ENCODE measurements at places on chromosomes 4 and X. TPM values are rescaled to one million over a fixed set of nuclear protein-coding genes. Genes with fewer than 3 reads are reported as not detected.
A peak's percentile ranks its signal among the peaks of the same experiment; 100 is the strongest.

DNA sequence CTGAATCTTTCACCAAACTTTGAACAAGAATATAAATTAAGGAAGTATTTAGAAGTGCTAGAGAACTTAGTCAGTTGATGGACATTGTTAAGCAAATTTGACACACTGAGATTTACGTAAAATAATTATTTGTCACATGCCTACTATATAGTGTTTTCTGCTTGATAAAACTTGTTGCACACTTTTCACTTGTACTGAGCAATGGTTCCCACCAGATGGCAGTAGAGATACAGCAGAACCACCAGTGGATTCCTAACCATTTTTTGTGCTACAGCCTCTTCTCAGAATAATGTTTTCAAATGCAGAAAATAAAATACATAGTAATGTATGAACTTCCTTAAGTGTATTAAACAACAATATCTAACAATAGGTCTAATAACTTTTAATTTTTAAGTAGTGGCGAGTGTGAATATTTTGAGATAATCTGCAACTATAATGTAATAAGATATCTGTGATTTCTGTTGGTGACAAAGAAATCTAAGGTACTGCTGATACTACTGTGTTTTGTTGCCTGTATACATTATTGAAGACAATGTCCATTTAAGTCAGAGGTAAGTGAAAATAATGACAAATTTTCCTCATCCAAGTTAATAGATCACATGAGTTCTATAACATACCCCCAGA lies 81.2 kb downstream of the APOOL start:
- DNase-seq = peak; percentile 3

DNA sequence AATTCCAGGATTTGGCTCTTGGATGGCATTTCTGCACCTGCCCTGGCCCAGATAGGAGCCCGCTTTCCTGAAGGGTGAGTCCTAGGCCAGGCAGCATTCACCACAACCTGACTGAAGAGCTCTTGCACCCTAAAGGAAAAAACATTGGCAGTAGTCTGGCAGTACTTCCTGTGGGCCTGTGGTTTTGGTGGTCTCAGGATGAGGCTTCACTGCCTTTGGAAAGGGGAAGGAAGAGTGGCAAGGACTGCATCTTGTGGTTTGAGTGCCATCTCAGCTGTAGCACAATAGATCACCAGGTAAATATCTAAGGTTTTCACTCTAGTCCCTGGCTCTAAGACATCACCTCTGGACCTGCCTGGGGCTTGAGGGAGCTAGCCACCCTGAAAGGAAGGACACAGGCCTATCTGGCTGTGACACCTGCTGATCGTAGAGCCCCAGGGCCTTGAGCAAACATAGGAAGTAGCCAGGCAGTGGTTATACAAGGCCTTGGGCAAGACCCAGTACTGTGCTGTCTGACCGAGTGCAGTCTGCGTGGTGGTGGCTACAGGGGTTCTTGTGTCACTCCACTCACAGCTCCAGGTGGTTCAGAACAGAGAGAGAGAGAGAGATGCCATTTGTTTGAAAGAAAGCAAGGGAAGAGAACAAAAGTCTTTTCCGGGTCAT lies 28.5 kb upstream of the PRRG1 start:
- DNase-seq = no peak

- DNase-seq = no peak
Measured at GRCh38 chr4:1207603-1208265, 35.4 kb upstream of the SPON2 start.

DNA sequence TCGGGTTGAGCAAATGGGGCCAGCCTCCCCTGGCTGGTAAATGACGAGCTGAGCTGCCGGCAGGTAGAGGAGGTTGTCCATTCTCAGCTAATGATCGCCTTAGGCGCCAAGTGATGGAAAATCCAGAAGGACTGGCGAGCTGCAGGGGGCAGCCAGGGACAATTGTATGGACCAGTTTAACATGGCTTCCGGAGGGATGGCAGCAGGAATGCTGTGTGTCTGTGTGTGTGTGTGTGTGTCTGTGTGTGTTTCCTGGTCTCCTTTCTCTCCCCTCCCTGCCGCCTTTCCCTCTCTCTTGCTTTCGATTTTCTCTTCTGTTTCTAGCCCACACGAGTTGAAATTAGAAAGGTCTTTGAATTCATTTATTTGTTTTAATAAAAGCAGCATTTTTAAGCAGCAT lies 45.2 kb upstream of the BCOR start:
- no peak for DNase-seq

Gene RNF150
- not detected for total RNA-seq

Gene HTN1
- not detected for total RNA-seq

Gene GPM6B
- total RNA-seq = not detected

Gene KCNIP4
- total RNA-seq = not detected

Gene CCSER1
- 0.23 TPM for total RNA-seq

Gene BEX5
- 4.3 TPM for total RNA-seq

Gene BMPR1B
- not detected for total RNA-seq

All from activated naive CD4-positive, alpha-beta T cell treated with anti-CD3 and anti-CD28 coated beads, Interleukin-2, amount 50 U/mL, for 72 hours (primary cell).